ENCODE measurements at places on chromosomes 11 and 22.
A peak's percentile ranks its signal among the peaks of the same experiment; 100 is the strongest.

GRCh38 chr11:64614917-64615316, 23.9 kb downstream of the SLC22A12 start:
- DNase-seq: no peak

DNA sequence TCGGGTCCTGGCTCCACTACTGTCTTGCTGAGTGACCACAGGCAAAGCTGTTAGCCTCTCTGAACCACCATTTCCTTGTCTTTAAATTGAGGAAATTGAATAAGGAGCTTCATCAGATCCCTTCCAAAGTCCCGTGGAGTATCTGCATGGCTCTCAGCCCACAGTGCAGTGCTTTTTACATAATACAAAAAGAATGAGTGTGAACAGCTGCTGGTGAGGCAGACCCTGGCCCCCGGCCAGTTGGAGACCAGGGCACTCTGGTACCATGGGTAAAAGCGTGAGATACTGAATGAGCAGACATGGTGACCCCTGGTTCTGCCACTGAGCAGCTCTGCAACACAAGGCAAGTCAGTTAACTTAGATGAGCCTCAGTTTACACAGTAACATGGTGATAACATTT, 86.8 kb downstream of the GALNT18 start:
- DNase-seq: no peak

DNA sequence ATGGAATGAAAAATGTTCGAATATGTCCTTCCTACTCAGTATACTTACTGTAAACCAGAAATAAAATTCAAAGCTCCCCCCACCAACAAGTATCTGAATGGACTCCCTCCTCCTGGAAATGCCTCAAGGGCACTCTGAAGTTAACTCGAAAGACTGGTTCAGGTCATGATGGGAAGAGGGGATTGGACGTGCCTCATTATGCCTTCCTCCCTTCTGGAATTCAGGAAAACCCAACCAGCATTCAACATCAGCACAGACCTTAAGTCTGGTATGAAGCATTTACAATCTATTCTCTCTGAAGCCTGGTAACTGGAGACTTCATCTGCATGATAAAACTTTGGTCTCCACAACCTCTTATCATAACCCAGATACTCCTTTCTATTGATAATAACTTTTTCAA, 428.3 kb upstream of the RAG2 start:
- no peak for DNase-seq

DNA sequence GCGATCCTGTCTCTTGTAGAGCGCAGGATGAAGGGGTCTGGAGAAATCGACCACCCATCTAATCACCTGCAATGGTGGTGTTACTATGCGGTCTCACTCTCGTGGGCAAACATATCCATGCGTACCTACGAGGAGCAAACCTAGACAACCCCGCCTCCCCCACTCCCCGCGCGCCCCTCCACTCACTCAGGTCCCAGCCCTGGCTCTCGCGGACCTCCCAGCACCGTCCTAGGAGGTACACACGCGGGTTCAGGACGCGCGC, 887 bp downstream of the TRPC6 start:
- no peak for DNase-seq

DNA sequence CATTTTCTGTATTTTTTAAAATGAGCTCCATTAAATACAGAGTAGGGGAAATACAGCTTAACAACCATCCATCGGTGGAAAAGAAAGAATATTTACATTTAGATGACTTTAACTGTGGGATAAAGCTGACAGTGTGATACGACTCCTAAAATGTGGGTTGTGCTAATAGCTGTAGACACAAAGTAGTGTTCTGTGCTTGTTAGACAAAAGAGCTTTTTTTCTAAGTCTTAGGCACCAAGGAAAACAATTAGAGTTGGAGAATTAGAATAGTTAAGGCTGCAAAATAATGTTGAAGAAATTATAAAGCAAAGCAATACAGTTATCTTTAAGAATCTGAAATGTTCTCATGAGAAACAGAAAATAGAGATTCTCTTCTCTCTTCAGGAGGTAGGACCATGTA, 307.7 kb upstream of the KIRREL3 start:
- DNase-seq: no peak

DNA sequence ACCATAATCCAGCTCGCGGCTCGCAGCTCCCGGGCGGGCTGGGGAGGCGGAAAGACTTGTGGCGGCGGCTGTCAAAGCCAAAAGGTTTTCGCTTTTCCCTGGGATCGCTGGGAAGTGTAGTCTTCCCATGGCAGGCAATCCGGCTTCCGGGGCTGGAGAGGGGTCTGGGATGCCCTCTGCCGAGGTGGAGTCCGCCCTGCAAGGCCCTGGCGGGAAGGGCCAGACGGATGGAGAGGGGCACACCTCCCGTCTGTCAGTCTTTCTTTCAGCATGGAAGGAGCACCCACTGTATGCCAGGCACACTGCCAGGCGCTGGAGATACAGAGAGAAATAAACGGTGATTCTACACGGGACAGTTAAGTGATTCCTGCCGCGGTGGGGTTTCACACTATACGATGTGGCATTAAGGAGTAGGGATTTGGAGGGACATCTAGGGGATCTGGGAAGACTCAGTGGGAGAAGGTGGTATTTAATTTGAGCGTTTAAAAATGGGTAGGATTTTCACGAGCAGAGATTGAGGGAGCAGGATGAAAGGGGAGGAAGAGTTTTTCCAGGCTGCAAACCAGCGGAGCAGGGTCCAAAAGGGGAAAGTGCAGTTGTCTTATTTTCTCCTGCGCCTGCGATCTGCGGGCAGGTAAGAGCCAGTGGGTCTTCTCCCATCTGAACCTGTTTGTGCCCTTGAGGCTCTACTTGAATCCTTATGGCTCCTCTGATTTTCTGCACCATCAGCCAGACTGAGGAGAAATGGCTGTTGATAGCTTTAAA, at the start of gene BACE1:
TSS of gene BACE1 (minus strand) at position 60 of the 765 bp plus-strand sequence. CDS start 461 bp downstream, outside the sequence.
- peak; percentile 82 for DNase-seq

GRCh38 chr11:34356130-34356529, 1.7 kb downstream of the ABTB2 start:
- no peak for DNase-seq

DNA sequence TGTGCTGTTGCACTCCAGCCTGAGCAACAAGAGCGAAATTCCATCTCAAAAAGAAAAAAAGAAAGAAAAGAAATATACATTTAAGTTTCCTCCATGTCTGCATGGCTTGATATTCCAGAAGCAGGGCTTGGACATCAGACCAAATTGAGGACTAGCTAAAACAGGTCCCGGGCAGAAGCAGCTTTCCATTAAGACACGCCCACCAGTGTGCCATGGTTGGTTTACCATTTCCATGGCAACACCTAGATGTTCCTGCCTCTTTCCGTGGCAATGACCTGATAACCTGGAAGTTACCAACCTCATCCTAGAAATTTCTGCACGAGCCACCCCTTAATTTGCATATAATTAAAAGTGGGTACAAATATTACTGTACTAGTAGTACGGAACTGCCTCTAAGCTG, 111.3 kb downstream of the NAT10 start:
- no peak for DNase-seq

DNA sequence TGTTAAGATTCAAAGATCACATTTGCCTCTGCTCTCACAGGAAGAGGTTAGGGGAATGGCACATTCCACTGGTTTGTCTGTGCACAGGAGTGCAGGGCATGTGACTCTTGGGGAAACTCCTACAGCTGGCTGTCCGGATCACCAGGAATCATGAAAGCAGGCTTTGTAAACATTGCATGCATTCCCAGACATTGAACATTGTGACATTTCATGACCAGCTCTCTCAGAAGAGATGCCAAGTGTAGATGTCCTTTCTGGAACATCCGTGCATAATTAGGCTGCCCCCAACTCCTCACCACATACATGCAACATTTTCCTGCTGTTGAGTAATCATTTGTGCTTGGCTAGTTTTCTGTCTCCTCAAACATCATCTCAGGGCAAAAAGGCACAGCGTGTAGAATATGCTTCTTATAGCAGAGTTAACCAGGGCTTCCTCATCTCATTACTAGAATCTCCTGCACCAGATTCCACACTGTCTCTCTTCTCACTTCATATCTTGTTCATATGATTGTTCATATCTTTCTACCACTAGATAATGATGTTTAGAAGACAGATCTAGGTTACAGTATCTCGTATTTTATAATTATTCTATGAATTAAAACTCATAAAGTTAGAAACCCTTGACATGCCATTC, 694.7 kb downstream of the NTM start:
- DNase-seq: peak; percentile 98

DNA sequence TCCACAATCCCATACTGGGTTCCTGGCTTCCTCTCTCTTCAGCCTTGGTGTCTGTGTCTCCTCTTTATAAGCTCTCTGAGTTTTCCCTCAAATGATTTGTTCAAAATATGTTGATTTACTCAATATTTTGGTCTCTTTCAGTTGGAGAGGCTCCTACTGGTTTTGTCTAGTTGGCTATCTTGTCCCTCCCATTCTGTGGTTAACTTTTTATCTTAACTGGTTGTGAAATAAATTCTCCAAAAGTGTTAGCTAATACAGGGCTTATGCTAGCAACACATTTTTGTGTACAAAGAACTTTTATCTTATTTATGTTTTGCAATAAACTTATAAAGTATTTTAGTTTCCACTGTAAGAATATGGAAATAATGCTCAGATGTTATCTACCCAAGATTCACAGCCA, 200.9 kb downstream of the AASDHPPT start:
- peak; percentile 83 for DNase-seq

DNA sequence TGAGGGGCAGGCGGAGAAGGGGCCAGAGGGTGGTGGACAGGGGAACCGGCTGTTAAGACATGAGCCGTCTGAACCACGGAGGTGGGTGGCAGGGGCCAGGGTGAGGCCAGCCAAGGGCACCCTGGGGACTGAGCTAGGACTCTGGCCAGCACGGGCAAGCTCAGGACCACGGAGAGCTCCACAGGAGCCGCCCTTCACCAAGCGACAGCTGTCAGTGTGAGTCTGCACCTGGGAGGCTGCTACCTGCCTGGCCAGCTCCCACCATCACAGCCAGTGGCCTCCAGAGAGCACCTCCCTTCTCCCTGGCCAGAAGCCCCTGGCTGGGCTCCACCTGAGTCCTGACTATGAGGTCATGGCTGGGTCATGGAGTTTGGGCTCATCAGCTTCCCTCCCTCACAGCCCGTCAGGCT, 21.6 kb downstream of the MGAT3 start:
- no peak for DNase-seq

- DNase-seq: no peak
These were observed 147.3 kb downstream of the CCDC34 start for GRCh38 chr11:27215471-27216269.

DNA sequence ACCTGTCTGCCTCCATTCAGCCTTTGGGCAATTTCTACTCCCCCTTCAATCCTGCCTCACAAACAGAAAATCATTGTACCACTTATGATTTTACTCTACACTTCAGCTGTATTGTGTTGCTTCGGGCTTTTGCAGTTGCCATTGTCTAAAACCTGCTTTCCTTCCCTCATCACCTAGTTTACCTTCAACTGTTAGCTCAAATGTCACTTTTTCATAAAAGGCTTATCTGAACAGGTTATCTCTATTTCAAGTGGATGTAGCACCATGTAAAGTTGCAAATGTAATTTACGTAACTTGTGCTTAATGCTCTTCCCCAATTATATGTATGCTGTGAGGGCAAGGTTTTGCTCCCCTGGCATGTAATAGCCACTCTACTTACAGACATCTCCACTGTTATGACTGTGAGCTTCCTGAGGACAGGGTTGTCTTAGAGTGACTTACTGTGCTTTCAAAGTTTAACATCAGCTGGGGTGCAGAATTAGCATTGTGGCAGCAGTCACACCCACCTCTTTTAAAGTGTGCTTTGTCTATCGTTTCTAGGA, 5.4 kb downstream of the RPS25 start:
- DNase-seq: no peak

- DNase-seq: peak; percentile 34
These were observed 3.3 kb downstream of the PHOX2A start for GRCh38 chr11:72240461-72241290.

- DNase-seq: no peak
These were observed 20.8 kb downstream of the EMID1 start for GRCh38 chr22:29226351-29226981.

- DNase-seq: peak; percentile 36
These were observed 54.0 kb downstream of the SLC36A4 start for GRCh38 chr11:93143800-93144199.

- DNase-seq: peak; percentile 41
These were observed 116.2 kb downstream of the FAT3 start for GRCh38 chr11:92340839-92341238.

GRCh38 chr11:65571940-65572339, 398 bp upstream of the FAM89B start:
- peak; percentile 70 for DNase-seq

GRCh38 chr22:25680956-25681355, 61.0 kb upstream of the MYO18B start:
- no peak for DNase-seq

DNA sequence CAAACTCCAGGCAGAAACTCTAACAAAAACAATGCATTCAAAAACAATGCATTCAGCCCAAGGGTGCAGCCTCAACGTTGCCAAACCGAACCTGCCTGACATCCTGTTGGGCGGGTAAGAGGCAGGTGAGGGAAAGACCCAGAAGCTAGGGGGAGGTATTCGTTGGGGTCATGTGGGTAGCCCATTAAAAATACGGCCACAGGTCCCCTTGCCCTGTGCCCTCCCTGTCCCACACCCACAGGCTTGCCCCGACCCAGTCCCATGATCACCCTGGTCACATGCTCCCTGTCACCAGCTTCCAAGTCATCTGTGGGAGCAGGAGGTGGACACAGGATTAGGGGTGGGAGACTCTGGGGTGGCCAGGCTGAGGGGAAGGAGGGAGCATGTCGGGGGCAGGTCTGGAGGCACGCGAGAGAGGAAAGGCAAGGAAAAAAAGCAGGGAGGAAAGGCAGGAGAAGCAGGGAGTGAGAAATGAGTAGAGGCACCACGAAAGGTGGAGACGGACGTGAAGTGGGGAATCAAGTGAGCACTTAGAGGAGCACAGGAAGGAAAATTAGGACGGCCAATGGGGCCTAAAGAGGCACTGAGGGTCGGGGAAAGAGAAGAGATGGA, 683 bp downstream of the PLA2G6 start:
- no peak for DNase-seq

- peak; percentile 47 for DNase-seq
These were observed 47.9 kb downstream of the OSBP2 start for GRCh38 chr22:30742291-30743256.

Measured in choroid plexus epithelial cell (primary cell).